ENCODE measurements at places on chromosomes 1 and 21.

- DNase-seq: peak; percentile 33
These were observed 7.5 kb upstream of the RNF223 start for GRCh38 chr1:1081311-1082238.

- DNase-seq: no peak
These were observed 45.5 kb upstream of the CXADR start for GRCh38 chr21:17467392-17467791.

GRCh38 chr1:109256085-109256484 lies 6.7 kb downstream of the CELSR2 start:
- DNase-seq: no peak

- DNase-seq: peak; percentile 45
These were observed 4.7 kb downstream of the BTBD19 start for GRCh38 chr1:44812822-44813543.

DNA sequence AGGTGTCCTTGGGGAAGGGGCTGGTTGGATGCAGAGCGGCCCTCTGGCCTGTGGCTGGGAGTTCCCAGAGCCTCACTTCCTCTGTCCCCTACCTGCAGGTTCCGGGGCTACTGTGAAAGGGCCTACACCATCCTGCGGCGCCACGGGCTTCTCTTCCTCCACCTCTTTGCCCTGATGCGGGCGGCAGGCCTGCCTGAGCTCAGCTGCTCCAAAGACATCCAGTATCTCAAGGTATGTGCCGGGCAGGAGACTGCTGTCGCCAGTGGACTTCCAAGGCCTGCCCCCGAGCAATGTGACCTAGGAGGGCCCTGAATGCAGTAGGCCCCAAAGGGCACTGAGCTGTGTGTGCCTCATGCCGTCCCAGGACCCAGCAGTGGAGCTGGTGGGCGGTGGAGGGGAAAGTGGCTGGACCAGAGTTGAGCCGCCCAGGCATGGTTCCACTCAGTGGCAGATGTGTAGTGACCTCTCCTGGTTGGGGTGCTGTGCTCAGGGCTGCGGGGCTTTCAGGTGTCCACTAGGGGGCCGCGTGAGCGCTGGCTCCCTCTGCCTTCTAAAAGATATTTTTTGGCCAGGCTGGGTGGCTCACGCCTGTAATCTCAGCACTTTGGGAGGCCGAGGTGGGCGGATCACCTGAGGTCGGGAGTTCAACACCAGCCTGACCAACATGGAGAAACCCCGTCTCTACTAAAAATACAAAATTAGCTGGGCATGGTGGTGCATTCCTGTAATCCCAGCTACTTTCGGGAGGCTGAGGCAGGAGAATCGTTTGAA lies 73.4 kb downstream of the PIK3CD start:
- peak; percentile 62 for DNase-seq

Measured in CD8-positive, alpha-beta memory T cell (primary cell).